Caki2 (cell line): ENCODE measurements at places on chromosomes 4 and X. TPM values are rescaled to one million over a fixed set of nuclear protein-coding genes. Genes with fewer than 3 reads are reported as not detected.

DNA sequence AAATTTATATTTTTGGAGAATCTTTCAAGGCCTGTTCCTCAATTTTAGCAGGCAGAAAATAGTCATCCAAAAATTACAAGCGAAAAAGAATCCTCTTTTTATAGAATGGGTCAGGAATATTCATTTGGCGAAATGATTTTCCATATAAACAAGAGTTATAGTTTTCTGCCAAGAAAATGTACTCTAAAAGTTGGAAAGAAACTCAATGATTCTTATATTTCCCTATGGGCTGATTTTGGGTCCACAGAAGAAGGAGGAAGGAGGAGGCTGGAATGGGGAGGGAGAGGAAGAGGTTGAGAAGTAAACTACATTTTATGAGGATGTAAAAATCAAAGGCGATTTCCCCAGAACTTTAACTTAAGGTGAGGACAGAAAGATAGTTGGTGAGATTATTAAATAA is 159.3 kb downstream of the DCAF12L1 start:
- no peak for DNase-seq

- DNase-seq: peak; percentile 20
Observed at GRCh38 chrX:144801786-144802185, 445.5 kb upstream of the SPANXN1 start.

DNA sequence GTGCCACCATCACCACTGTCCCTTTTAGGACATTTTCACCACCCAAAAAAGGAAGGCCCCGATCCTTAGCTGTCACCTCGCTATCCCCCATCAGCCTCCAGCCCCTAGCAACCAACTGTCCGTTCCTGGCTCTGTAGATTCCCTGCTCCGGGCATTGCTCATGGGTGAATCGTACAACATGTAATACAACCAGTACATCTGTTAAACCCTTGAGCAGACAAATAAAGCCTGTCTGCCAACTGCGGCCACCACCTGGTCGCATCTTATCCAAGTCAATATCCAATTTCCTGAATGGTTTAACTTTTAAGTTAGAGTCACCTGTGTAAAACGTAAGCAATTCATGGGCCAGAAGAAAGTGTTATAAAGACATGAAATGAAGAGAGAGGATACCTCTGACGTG is 251.9 kb downstream of the AFAP1 start:
- no peak for DNase-seq

The GPC3 gene
- not detected in 2 replicates for total RNA-seq
